ENCODE measurements at places on chromosomes 1 and 21.

DNA sequence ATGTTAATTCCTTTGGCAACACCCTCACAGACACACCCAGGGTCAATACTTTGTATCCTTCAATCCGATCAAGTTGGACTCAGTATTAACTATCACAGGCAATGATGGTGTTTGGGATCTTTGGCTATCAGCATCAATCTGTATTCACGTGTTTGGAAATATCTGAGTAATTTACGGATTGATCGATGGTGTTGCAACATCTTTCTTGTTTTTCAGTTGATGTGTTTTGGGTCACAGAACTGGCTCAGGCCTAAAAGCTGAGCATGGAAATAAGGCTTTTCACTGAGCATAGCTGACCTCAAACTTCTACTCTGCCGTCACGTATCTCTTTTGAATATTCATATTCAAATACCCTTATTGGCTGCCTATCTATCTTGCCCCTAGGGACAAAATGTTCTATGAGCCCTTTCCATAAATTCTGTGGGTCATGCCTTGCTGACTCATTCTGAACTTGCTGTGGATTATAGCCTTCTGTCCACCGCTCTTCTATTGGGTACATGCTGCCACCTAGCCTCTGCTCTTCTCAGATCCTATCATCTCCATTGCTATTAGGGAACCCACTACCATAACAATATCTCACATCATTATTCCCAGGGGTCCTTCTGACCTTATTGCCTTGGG, 156.0 kb downstream of the PDE4B start:
- no peak for DNase-seq

GRCh38 chr1:84823511-84823910, 69.5 kb downstream of the LPAR3 start:
- no peak for DNase-seq

DNA sequence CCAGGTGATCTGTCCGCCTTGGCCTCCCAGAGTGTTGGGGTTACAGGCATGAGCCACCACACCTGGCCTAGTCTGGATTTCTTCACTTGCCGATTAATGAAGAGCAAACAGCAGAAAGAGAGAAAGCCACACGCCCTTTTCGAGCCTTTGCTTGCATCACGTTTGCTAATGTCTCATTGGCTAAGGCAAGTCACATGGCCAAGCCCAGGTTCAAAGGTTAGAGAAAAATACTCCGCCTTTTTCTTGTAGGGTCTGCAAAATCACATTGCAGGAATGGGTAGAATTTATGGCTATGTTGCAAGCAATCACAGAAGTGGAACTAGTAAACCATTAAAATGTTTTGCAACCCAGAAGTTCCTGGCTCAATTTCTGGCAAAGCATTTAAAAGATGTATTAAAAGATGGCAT, 26.8 kb upstream of the BACH1 start:
- DNase-seq, result no peak

DNA sequence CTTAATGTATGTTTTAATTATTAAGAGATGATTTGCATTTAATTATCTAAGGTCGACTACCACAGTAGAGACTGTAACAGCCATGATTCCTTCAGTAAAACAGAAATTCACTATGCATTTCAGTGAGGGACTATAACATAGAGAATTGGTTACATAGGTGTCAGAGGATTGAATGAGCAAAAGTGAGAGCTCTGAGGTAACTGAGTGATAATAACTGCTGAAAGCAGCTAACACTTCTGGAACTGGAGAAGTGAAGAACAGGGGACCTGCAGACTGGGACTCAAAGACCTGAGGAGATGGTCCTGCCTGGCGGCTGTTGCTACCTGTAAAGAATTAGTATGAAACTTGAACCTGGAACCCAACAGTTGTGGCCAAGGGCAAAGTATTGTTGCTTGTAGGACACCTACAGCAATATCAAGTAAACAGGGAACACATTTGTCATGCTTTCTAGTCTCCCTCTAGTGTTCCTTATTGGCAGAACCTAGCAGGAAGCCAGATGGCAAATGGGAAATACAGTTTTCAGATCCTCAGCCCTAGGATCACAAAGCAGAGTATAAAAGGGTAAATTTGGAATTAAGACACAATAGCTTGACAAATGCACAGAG, 110.6 kb downstream of the HS2ST1 start:
- no peak for DNase-seq

DNA sequence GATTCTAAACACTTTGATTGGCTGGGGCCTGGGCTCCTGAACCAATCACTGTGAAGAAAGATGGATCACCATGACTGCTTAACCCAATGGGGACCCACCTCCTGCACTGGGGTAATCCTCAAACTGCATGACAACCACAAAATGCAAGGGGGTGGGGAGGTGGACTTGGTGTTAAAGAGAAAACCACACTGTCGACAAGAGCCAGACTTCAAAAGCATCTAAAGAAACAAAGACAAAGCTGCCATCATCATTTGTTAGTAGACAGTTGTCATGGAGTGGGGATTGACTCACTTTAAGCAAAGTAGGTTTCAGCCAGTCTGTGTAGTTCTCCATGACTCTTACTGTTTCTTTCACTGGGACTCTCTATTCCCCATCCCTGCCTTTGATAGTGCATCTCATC, 433.8 kb downstream of the PLPP3 start:
- DNase-seq, result no peak

- DNase-seq, result no peak
These were observed 216.9 kb downstream of the APP start for GRCh38 chr21:25953659-25954058.

DNA sequence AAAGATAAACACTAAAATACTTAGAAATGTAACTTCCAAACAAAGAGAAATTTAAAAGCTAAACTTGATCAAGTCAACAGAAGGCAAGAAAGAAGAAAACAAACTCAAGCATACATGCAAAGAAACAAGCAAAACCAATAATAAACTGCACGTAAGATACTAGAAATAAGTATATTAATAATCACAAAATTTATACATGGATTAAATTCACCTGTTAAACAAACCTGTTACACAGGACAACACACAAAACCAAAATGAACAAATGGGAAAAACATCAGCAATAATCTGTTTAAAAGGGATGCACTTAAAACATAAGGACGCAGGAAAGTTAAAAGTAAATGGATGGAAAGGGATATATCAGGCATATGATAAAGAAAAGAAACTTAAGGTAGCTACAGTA, 165.8 kb downstream of the CDC42BPA start:
- DNase-seq, result no peak

DNA sequence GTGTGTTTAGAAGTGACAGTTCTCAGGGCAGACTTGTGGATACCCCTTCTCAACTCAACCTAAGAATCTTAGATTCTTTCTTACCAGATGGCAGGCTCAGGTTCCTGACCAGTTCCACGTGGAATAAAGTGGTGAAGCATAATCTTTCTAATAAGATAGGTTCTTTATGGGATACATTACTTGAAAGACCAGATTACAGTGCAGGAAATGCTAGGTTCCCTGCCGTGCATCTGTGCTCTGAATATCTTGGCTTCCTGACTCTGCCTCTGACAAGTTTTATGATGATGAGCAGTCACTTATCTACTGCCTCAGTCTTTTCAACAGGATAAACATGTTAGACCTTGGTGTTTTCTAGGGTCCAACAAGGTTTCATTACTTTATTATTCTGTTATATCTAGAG, 207.9 kb upstream of the CACYBP start:
- no peak for DNase-seq

DNA sequence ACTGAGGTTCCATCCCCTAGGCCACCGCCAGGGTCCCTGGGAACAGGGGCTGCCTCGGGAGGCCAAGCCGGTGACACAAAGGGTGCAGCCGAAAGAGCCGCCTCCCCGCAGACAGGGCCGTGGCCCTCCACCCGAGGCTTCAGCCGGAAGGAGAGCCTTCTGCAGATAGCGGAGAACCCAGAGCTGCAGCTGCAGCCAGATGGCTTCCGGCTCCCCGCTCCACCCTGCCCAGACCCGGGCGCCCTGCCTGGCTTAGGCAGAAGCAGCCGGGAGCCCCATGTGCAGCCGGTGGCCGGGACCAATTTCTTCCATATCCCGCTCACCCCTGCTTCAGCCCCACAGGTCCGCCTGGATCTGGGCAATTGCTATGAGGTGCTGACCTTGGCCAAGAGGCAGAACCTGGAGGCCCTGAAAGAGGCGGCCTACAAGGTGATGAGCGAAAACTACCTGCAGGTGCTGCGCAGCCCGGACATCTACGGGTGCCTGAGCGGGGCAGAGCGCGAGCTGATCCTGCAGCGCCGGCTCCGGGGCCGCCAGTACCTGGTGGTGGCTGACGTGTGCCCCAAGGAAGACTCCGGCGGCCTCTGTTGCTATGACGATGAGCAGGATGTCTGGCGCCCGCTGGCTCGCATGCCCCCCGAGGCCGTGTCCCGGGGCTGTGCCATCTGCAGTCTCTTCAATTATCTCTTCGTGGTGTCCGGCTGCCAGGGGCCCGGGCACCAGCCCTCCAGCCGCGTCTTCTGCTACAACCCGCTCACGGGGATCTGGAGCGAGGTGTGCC, 1.4 kb downstream of the KLHDC7A start:
- DNase-seq, result no peak

GRCh38 chr1:7172804-7173203, 387.6 kb downstream of the CAMTA1 start:
- DNase-seq, result no peak

DNA sequence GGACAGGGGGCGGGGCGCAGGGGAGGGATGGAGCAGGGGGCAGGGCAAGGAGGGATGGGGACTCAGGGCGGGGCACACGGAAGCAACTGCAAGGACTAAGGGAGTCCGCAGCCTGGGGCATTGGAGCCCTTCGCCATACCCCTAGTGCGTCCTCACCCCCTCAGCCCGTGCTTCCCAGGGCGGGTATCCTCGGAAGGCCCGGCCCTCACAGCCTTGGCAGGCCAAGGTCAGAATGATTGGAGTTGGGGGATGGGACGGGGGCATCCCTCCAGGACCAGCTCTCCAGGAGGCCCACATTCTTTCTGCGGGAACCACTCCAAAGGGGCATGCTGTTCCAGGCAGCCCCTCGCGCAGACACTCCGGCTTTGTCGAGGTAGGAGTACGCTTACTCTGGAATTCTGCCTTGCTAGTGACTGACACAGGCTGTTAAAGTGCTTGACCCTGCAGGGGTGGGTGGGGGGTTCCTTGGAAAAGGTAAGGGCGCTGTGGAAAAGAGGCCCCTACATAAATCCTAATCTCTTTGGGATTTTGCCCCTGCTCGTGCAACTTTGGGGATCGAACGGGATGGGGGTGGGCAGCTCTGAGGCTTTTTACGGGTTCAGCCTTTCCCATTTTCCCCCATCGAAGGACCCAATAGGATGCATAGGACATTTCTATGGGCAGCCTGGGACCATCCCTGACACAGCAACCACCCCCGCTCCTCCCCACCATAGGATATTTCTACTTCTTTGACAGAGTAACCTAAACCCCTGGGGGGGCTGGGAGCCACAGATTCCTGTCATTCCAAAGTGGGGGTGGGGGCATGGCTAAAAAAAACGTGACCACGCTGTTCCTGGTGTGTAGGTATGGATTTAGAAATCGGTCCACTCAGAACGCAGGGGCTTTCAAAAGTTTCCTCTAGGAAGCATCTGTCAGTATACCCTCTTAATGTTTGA, 738 bp upstream of the TRIM11 start:
- no peak for DNase-seq

DNA sequence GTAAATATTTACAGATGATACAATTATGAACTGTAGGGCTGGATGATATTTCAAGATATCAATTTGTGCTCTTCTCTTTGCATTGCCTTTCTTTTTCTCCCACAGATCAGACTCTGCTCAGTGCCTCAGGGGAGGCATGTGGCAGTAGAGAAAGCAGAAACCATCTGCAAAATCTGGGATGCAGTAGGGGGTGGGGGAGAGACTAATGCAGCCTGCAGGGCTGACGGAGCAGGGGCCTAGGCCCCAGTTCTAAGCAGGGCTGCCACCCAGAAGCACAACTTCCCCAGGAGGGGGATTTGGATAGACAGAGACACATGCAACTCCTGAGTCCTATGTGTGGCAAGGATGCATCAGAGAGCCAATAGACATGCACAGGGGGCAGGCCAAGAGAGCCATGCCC, 511.6 kb downstream of the SMYD3 start:
- no peak for DNase-seq

DNA sequence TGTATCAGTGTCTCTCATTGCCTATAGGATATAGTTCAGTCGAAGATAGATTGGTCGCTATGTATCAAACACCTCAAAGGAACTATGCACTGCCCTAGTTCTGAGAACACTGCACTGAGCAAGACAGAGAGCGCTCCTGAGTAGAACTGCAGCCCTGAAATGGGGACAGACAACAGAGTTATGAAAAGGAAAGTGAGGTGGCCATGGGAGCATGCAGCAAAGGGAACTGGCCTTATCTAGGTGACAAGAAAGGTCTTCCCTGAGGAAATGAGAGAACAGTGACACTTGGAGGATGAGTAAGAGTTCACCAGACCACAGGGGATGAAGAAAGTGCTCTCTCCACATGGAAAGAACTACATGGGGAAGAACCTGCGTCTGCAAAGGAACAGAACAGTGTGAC, 7.5 kb upstream of the G0S2 start:
- no peak for DNase-seq

- no peak for DNase-seq
These were observed 711.2 kb downstream of the MRPL39 start for GRCh38 chr21:24895885-24896734.

DNA sequence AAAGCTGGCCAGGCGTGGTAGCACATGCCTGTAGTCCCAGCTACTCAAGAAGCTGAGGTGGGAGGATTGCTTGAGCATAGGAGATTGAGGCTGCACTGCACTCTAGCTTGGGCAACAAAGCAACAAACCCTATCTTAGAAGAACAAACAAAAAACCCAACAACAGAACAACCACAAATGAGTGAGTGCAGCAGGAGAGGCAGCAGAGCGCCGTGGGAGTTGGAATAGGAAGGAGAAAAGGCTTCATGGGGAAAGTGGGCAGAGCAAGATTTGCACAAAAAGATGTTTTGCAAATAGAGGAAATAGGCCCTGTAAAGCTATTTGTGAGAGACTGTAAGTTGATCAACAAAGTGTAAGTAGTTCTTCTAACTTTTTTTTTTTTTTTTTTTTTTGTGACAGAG, 19.6 kb downstream of the SMAP2 start:
- no peak for DNase-seq
